ENCODE measurements at places on chromosomes 5 and 9. TPM values are rescaled to one million over a fixed set of nuclear protein-coding genes. Genes with fewer than 3 reads are reported as not detected.

Gene PDCD1LG2
- 0.44 TPM for total RNA-seq

Gene PLAC8L1
- not detected for total RNA-seq

Gene PCDH12
- 0.14 TPM for total RNA-seq

Gene CAAP1
- total RNA-seq: 17.7 TPM

Gene SAXO1
- total RNA-seq: 0.42 TPM

Gene PPWD1
- 72.7 TPM for total RNA-seq

Gene ST8SIA4
- 39.2 TPM for total RNA-seq

DNA sequence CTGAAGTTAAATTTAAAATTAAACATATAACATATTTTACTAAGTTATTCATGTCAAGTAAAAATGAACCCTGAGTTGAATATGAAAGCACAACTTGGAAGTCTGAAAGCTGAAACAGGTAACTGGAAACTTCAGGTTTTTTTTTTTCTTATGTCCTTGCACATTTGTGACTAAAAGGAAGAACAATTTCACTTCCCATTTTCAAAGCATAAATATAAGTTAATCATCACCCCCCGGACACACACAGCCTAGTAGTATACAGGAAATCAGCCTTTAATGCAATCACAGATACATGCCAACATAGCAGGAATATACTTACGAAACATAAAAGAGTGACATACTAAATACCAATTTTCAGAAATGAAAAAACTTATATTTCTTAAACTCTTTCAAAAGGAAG, 225.9 kb downstream of the RFX3 start:
- H3K4me3 ChIP-seq: no peak overlapping the region
- H3K27ac ChIP-seq: no peak overlapping the region
- DNase-seq: no peak
- peaks cover 2% of the 10 kb centered on the region for H3K4me1 ChIP-seq

DNA sequence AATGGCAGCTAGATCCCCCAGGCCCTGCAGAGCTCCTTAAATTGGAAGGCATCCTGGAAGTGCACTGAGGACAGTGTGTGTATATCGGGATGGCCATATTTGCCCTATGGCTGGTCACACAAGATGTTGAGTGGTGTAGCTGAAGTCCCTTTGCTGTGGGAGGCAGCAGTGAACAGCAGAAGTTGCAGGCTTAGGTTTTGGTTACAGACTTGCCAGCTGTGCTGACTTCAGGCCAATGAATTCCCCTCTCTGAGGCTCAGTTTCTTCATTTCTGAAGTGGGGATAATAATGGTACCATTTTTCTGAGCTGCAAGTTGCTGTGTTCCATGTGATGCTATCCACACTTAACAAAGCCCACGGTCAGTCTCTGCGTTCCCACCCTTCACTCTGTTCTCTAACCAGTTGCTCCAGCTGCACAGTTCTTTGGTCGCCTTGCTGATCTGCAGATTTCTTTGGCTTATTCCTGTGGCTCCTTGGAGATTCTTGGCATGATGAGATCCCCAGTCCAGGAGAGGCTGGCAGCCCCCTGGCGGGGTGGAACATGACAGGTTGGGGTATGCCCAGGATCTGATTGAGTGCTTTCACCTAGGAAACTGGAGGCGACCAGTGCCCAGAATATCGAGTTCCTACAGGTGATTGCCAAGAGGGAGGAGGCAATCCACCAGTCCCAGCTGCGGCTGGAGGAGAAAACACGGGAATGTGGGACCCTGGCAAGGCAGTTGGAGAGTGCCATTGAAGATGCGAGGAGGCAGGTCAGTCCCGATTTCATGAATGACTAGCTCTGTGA, 6.5 kb upstream of the GLE1 start:
- no peaks in the 10 kb centered on the region for H3K27me3 ChIP-seq
- H3K27ac ChIP-seq: no peak overlapping the region
- peaks cover 8% of the 10 kb centered on the region for H3K36me3 ChIP-seq
- no peak overlapping the region for H3K4me3 ChIP-seq

DNA sequence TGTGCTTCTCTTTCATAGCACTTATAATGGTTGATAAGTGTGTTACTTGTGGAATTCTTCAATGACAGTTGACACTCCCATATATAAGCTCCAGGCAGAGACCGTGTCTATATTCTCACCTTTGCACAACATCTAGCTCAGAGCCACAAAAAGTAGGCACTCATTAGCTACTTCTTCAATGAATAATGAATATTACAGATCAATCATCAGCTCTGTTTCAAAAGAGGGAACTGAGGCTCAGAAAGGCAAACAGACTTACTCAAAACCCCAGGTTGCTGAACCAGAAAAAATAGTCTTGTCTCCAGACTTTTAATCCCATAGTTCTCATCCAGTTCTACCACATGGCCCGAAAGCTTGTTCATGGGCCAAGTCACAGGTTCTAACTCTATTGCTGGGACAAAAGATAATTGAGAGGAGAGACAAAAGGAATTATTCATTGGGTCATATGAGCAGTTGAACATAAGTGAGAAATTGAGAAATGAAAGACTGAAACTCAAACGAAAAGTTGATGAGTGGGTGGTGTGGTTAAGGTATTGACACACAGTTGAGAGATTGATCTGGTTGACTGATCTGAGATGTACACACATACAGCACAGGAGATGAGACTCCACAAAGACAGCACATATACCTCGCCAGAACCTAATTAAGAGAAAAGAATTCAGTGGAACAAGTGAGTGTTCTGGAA, 381.6 kb downstream of the EFNA5 start:
- H3K36me3 ChIP-seq: no peaks in the 10 kb centered on the region
- H3K4me1 ChIP-seq: no peaks in the 10 kb centered on the region
- no peak overlapping the region for H3K4me3 ChIP-seq
- DNase-seq: no peak
- peaks cover 5% of the 10 kb centered on the region for H3K27me3 ChIP-seq
- no peak overlapping the region for H3K27ac ChIP-seq
